ENCODE measurements at places on chromosomes 13 and 19.
A peak's percentile ranks its signal among the peaks of the same experiment; 100 is the strongest.

GRCh38 chr13:91417660-91418325 lies 19.4 kb downstream of the GPC5 start:
- DNase-seq = no peak

DNA sequence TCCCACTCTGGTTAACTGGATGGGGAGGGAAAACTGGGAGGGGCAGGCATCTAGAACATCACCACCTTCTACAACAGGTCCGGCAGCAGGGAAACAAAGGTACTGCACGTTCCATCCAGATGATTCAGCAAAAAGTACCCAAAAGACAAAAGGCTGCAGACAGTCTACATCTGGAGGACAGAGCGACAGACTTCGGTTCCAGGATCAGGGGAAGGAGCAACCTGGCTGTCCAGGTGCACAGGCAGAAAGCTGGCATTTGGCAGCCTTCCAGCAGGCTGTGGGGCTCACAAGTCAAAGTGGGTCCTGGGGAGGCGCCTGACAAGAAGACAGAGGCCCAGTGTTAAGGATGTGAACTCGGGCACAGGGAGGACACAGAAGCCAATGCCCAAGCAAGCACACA lies 202.9 kb downstream of the SUCLA2 start:
- DNase-seq = no peak

DNA sequence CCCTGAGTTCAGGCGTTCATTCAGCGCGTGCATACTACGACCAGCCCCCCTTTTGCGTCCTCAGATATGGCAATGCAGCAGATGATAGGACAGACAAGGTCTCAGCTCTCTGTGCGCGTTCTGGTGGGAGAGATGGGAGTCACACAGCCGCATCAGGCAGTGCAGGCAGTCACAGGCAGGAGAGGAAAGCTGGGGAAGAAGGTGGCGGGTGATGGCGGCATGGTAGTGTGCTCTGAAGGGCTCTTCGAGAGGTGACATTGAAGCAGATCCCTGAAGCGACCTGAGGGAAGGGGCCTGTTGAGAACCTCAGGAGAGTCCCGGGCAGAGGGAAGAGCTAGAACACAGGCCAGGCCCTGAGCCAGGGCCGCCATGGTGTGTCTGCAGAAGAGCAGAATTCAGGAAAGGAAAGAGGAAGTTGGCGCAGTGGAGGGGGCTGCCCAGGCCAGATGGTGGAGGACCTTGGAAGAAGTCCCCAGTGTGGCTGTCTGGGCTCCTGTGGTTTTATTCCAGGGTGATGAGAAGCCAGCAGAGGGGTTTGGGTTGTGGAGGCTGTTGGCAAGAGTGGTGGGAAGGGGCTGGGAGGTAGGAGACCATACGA lies 3.5 kb downstream of the USF2 start:
- no peak for DNase-seq

DNA sequence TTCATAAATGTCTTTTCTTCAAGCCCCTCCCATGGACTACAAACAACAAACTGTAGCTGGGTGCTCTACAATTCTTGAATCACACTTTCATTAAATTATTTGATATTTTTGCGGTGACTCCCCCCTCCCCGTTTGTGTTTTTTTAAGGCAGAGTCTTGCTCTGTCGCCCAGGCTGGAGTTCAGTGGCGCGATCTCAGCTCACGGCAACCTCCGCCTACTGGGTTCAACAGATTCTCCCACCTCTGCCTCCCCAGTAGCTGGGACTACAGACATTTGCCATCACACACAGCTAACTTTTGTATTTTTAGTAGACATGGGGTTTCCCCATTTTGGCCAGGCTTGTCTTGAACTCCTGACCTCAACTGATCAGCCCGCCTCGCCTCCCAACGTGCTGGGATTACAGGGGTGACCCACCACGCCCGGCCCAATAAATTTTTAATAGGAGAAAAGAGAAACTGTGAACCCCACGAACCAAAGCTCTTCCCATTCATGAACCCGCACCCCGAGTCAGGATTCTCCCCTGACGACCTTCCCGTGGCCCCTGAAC lies 703 bp downstream of the ZNF506 start:
- DNase-seq = peak; percentile 7

DNA sequence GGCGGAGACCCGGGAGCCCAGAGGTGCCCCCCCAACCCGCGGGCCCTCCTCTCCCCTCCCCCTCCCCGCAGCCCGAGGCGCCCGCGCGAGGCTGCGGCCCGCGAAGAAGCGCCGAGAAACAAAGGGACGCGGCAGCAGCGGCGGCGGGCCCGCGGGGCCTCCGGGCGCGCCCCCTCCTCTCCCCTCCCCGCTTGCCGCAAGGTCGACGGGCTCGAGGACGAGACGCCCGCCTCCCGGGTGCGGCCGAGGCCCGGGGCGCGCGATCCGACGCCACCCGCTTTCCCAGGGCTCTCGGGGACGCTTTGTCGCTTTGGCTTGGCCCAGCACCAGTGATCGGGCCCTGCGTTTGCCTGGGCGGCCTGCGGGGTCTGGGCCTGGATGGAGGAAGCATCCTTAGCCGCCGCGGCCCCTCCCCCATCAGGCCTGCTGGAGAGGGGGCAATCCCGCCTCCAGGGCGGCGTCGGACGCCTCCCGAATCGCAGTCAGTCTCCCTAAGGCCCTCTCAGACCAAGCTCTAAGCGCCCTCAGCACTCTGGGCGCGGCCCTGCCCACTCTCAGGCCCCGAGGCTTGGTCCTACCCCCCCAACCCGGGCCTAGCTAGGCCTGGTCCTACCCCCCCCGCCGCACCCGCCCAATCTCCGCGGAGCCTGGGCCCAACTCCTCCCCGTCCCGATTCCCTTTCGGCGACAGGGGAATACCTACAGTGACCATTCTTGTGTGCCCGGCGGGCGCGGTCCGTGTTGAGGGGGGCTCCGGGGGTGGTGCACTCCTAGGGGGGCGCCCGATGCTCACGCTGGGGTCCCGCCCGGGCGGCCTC lies 740 bp downstream of the ELAVL3 start:
- DNase-seq = no peak

- no peak for DNase-seq
Measured at GRCh38 chr13:97692628-97693027, 258.7 kb downstream of the RAP2A start.

DNA sequence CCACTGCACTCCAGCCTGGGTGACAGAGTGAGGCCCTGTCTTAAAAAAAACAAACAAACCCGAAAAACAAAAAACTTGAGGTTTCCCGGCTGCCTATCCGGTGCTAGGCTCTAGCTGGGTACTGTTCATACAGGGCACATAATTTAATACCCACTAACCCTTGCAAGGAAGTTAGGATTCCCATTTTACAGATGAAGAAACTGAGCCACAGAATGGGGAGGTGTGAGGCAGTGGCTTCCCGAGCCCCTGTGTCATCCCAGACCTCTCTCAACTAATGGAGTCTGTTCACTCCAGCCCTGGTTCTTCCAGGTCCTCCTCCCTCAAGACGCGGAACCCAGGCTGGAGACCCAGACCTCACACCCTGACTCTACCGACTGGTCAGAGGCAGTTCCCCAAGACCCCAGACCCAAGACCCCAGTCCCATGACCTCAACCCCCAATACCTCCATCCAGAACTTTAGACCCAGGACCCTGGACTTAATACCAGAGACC lies 576 bp downstream of the APBA3 start:
- peak; percentile 20 for DNase-seq

DNA sequence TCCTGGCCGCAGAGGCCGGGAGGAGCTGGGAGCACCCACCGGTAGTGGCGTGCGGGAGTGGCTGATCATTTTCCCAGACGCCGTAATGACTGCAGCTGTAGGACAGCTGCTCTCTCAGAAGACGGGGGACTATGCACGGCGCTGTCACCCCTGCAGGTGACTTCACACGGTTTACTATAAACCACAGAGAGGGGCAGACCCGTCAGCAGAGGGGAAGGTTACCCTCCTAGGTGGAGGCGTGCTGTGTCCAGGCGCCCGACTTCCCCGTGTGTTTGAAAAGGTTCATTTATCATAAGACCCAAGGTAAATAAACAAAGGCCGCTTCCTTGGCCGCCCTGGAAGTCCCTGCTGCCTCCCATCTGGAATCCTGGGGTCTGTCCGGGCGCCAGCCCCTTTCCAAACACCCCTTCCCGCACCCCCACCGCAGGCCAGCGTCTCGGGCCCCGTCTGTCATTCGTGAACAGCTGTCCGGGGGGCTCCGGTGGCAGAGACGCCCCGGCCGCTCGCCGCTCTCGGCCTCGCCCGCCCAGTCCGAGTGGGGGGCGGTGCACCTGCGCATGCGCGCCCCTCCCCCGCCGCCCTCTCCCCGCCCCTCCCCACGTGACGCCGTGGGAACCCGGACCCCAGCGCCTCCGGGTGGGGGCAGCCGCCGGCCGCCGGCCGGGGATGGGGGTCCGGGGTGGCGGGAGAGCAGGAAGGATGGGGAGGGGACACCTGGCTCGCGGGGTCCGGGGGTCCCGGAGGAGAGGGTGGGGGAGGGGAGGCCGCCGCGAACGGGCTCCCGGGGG lies 915 bp downstream of the SHC2 start:
- no peak for DNase-seq

DNA sequence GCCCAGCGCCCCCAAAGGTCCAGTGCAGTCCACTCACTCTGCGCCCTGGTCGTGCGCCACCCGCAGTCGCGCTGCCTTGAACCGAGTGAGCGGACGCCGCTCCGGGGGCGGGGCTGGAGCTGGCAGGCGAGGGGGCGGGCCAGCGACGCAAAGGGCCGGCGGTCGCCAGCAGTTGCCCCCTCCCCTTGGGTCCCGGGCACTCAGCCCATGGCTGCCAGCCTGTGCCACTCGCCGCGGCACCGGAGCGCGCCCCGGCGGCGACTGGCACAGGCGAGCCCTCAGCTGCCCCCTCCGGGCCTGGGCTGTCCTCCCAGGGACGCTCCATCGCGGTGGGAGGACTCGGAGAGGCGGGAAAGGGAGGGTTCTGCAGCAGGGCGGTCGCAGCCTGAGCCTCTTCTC lies at the start of gene S1PR5:
S1PR5 (minus strand) TSS at position 87 of the 399 bp plus-strand sequence. CDS start 2,436 bp downstream, outside the sequence.
- DNase-seq = no peak
